Activated T-cell treated with anti-CD3 and anti-CD28 coated beads for 4 hours (primary cell): ENCODE measurements at places on chromosomes 1 and 21.
A peak's percentile ranks its signal among the peaks of the same experiment; 100 is the strongest.

GRCh38 chr21:17492415-17493168, 20.3 kb upstream of the CXADR start:
- no peak for DNase-seq

DNA sequence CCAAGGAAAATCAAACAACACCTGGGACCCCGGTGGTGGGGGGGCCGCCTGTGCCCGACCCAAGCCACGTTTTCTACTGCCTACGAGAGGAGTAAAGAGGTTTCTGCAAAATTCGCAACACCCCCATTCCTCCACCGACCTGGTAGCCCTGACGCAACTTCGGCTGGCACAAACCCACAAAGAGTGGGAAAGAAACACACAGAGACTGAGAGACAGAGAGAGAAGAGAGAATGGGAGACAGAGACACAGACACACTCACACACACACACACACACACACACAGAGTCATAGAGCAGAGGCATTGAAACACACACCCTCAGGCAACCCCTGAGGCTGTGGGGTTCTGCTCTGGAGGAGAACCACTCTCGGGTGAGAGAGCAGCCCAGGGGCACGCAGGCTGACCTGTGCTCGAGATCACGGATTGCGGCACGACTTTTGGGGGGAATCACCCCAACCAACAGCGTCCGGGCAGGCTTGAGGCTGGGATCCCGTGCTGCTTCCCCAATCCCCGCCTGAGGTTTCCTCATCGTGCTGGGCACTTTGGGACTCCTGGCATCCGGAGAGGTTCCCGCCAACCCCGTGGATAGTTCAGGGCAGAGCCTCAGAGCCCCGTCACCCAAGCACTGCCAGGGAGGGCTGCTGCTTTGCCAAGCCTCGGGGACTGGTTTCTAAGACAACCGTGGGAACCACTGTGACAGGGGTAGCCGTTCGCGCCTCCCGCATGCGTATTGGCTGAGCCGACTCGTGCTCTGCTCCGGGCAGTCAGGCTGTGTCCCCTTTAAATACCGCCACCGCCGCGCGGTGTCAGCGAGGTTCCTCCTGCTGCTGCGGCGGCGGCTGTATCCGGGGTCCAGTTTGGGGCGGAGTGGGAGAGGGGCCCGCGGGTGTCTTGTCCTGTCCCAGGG, 682.4 kb upstream of the TPTE start:
- no peak for DNase-seq

DNA sequence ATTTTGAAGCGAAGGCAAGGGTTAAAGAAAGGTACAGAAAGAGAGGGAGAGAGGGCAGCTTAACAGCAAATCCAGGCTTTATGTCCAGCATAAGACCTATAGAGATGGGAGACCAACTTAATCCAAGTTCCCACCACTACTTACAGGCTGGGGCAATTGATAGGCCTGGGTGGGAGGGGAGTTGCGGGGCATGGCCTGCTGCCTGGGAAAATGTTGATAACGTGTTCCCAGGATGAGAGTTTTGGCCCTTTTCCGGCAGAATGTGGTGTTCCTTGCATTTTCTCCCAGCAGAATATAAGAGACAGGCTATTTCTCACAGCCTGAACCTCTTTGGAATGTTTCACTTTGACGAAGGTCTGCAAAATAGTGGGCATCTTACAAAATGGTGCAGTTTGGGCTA, 34.9 kb upstream of the PLA2G5 start:
- DNase-seq, result no peak

DNA sequence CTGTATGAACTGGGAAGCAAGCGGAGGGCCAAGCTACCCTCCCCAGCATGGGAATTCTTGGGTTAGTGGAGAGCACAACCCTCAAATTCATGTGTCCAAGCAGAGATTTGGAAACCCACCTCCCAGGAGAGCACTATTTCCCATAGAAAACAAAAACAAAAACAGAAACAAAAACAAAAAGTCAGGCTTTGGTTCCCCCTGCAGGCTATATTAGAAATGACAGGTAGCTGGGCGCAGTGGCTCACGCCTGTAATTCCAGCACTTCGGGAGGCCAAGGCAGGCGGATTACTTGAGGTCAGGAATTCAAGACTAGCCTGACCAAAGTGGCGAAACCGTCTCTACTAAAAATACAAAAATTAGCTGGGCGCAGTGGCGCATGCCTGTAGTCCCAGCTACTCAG, 10.8 kb downstream of the MINDY1 start:
- DNase-seq, result no peak

- no peak for DNase-seq
Measured at GRCh38 chr1:192887426-192887825, 78.6 kb downstream of the RGS2 start.

GRCh38 chr1:192521734-192522133, 53.8 kb upstream of the RGS1 start:
- peak; percentile 30 for DNase-seq

GRCh38 chr1:12035312-12035711, 16.0 kb downstream of the MIIP start:
- no peak for DNase-seq

DNA sequence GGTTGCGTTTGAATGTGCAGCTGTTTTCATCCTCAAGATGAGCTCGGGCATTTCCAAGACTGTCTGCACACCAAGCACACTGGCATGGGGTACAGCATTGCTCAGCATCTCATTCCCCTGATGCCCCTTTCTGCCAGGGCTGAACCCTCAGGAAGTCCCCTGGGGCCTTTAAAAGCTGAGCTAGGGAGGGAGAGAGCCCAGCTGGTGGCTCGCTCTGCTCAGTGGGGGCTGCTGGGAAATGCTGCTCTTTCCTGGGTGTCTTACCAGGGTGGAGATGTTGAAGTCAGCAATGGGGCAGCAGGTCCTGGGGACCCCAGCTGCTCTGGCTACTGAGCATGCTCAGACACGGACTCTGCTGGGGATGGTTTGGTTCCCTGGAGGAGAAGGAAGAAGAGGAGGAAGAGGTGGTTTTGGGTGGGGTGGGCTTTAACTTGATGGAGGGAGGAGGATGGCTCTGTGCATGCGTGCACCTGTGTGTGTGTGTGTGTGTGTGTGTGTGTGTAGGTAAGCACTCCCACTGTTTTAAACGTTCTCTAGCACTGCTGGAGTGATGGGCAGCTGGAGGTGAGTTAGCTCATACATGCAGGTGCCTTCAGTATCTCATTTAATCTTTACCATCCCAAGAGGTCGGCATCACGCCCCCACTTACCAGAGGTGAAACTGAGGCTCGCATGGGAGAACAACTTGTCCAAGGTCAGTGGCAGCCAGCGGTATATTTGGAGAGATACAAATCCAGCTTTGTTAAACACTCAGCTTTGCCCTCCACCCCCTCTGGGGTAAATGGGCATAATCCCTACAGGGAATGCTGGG, 40.9 kb downstream of the ACTL8 start:
- DNase-seq, result no peak

DNA sequence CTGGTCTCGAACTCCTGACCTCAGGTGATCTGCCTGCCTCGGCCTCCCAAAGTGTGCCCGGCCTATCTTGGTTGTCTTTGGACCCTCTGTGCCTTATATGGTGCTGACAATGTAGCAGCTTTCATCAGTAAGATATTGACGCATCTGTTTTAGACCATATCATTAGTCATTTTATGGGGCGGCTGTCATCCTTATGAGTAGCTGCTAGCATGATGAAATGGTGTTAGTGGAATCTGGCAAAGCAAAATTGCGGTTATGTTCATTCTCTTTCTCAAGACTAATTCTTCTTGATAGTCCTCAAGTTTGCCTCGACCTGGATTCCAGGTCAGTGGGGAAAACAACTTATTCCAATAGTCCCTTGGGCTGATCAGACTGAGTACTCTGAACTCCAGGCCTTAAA, 199.9 kb downstream of the PRDM2 start:
- no peak for DNase-seq

GRCh38 chr1:24149866-24150233, 6.9 kb upstream of the IL22RA1 start:
- DNase-seq, result peak; percentile 26

DNA sequence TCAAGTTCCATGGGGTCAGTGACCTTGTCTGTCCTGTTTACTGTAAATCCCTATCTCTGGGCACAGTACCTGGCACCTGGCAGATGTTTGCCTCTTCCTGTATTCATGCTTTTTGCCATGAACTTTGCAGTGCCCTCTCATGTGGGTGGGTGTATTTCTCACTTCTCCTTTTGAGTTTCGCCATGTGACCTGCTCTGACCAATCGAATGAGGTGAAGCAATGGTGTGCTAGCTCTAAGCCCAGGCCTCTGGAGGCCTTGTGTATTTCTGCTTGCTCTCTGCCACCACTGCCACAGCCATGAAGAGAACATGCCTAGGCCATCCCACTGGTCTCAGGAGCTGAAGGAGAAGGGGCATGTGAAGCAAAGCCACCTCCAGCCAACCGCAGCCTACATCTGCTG, 185.5 kb upstream of the ZC3H12A start:
- DNase-seq, result no peak

DNA sequence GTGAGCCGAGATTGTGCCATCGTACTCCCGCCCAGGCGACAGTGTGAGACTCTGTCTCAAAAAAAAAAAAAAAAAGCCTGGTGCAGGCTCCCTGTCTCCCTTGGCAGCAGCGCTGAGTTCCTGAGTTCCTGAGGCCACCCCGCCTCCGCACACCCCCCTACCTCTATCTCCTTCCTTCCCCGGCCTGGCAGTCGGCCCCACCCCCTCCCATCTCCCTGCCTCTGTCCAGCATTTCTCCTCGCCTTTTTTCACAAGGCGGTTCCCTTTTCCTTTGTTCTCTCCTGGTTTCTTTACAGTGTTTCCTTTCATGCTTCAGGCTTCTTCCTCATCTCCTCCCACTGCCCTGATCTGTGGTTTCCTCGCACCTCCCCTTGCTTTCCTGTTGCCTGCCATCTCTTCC, 2.7 kb downstream of the RORC start:
- no peak for DNase-seq

- no peak for DNase-seq
Measured at GRCh38 chr1:236320671-236321070, 38.9 kb upstream of the ERO1B start.

DNA sequence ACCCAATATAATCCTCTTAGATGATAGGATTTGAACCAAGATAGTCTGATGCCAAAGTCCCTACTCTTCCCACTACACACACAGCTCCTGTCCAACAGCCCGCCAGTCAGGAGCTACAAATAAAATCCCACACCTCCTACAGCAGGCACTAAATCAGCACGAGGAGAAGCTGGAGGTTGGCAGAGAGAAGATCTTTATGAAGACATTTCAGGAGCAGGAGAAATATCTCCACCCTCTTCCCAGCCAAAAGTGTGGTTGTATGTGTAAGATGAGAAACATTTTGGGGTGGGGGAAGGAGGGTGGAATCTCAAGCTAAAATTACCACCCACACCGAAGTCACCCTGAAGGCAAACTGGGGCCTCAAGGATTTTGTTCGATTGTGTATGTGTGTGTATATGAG, 54.5 kb downstream of the PLXNA2 start:
- DNase-seq, result no peak

DNA sequence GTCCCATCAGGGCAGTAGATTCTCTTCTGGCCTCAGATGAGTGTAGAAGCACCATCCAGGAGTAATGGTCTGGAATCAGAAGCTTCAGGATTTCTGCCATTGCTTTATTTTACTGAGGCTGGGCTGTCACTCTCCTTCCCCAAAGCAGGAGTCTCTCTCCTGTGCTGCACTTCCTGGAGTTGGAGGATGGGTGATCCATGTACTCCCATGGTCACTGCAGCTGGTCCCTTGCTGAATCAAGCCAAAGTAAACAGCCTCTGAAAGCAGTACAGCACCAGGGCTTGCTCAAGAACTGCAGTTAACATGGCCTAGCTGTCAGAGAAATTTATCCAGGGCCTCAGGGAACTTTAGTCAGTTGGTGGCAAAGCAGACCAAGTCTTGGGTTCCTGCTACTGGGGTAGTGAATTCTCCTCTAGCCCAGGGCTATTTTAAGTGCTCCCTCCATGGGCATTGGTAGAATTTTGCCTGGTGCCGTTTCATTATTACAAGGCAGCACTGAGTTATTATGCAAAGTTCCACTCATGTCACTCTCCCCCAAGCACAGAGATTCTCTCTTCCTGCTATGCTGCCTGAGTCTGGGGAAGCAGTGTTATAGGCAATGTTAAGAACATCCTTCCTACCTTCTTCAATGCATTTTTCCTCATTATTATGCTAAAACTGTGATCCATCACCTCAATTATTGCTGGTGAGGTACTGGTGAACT, 29.5 kb downstream of the DRAM2 start:
- no peak for DNase-seq

- DNase-seq, result peak; percentile 7
Measured at GRCh38 chr1:31669786-31670592, 25.3 kb upstream of the PEF1 start.

DNA sequence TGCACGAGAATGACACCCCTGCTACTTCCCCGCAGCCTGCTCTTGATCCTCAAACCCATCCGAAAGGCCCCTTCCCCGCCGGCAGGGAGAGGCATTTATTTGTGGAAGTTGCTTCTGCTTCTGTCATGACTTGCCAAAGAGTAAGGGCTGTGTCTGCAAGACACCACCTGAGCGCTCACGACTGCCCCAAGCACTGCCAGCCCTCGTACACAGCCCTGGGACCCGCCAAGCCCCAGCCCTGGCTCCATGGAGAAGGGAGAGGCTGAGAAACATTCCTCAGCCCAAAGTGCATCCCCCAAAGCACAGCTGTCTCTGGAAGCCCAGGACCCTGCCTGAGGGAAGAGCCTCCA, 6.3 kb upstream of the TPRG1L start:
- DNase-seq, result no peak

- DNase-seq, result peak; percentile 13
Measured at GRCh38 chr1:230977761-230978490, 735 bp downstream of the TTC13 start.

DNA sequence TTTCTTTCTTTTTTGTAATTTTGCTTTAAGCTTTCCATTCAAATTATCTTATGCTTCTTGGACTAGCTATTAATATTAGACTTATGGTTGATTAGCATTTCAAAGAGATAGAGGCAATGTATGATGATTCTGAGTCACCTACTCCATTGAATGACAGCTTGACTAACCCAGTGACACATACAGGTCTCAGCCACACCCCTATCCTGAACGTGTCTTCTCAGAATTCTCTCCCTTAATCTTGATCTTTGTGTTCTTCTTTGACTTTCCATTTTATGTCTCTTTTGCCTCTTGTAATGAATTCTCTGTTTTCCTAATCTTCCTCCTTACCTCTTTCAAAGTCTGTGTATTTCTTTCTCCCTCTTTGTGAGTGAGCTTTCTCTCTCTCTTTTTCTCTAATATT, 241.1 kb downstream of the PDE4B start:
- no peak for DNase-seq

GRCh38 chr1:9382643-9383491, 90.2 kb downstream of the SPSB1 start:
- DNase-seq, result no peak
